ENCODE measurements at places on chromosomes 4 and X. TPM values are rescaled to one million over a fixed set of nuclear protein-coding genes. Genes with fewer than 3 reads are reported as not detected.

The AADAT gene
- 31.6 TPM for total RNA-seq

The GPRASP1 gene
- 65.3 TPM for total RNA-seq

The C4orf50 gene
- total RNA-seq: 19.4 TPM

The SSX3 gene
- not detected for total RNA-seq

The MFAP3L gene
- total RNA-seq: 25.4 TPM
